ENCODE measurements at places on chromosomes 13 and 19. TPM values are rescaled to one million over a fixed set of nuclear protein-coding genes. Genes with fewer than 3 reads are reported as not detected.

ZNF486 gene
- total RNA-seq = 8.5 TPM

AMER2 gene
- total RNA-seq = not detected

ZNF729 gene
- not detected for total RNA-seq

C13orf42 gene
- not detected for total RNA-seq

KLK11 gene
- not detected for total RNA-seq

ZNF563 gene
- total RNA-seq = 0.65 TPM

ACTMAP gene
- total RNA-seq = 1.1 TPM

ZNF442 gene
- 0.65 TPM for total RNA-seq

C1QTNF9 gene
- total RNA-seq = not detected

IGFL1 gene
- not detected for total RNA-seq

ZNF567 gene
- 7.6 TPM for total RNA-seq

KCNRG gene
- total RNA-seq = 4.8 TPM

NLRP7 gene
- not detected for total RNA-seq

FGF22 gene
- total RNA-seq = not detected
